Right atrium auricular region (tissue), 2 donors: ENCODE measurements at places on chromosomes 7 and 10. TPM values are rescaled to one million over a fixed set of nuclear protein-coding genes. Genes with fewer than 3 reads are reported as not detected.

The PNLIPRP2 gene
- total RNA-seq = not detected

GRCh38 chr7:132368246-132368900 is 207.9 kb downstream of the PLXNA4 start:
- H3K4me3 ChIP-seq = no peak overlapping the region
- H3K36me3 ChIP-seq = no peaks in the 10 kb centered on the region

DNA sequence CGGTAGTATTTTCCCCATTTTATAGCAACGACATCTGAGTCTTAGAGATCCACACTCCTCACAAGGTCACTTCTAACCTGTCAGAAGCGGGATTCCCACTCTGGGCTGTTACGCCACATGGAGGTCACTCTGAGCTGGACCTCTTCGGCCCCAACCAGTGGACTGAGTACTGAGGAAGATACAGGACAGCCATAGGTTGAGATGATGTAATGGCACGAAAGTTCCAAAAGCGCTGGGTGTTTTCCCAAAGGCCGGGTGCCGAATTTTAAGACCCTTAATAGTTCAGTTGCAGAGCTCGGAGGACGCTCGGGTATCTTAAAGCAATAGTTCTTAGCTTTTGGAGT is 699 bp downstream of the GHITM start:
- H3K27me3 ChIP-seq = no peaks in the 10 kb centered on the region
- H3K4me1 ChIP-seq = no peaks in the 10 kb centered on the region
- peak overlapping the region; percentile 100 for H3K4me3 ChIP-seq

- no peak for DNase-seq
- peak overlapping the region; percentile 27 for H3K27ac ChIP-seq
- no peaks in the 10 kb centered on the region for H3K36me3 ChIP-seq
- H3K4me1 ChIP-seq = peaks cover under 1% of the 10 kb centered on the region
These were observed 245.3 kb downstream of the NSUN6 start for GRCh38 chr10:18406136-18406535.

GRCh38 chr7:78967046-78967445 is 486.4 kb downstream of the MAGI2 start:
- H3K4me1 ChIP-seq = no peaks in the 10 kb centered on the region
- no peaks in the 10 kb centered on the region for H3K27me3 ChIP-seq
- no peaks in the 10 kb centered on the region for H3K36me3 ChIP-seq
- DNase-seq = no peak

DNA sequence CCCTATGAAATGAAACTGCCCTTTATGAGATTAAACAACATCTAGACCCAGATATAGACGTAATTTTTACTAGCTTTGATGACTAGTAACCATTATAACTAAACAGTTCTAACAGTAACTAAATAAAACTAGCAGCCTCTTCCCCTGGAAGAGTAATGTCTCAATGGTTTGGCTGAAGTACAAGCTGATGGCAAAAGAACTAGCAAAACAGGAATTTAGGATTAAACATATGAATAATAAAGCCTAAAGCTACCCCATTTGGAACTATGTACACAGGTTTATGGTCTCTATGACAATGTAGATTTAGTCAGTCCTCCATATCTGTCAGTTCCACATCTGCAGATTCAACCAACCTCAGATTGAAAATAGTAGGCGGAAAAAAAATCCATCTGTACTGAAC is 6.4 kb downstream of the DPY19L1 start:
- no peak overlapping the region for H3K4me3 ChIP-seq
- no peak for DNase-seq
- H3K27ac ChIP-seq = no peak overlapping the region
- peaks cover 22% of the 10 kb centered on the region for H3K4me1 ChIP-seq

GRCh38 chr10:31051703-31052102 is 20.0 kb upstream of the ZNF438 start:
- H3K4me1 ChIP-seq = no peaks in the 10 kb centered on the region
- H3K36me3 ChIP-seq = no peaks in the 10 kb centered on the region
- no peak for DNase-seq
- no peak overlapping the region for H3K4me3 ChIP-seq

DNA sequence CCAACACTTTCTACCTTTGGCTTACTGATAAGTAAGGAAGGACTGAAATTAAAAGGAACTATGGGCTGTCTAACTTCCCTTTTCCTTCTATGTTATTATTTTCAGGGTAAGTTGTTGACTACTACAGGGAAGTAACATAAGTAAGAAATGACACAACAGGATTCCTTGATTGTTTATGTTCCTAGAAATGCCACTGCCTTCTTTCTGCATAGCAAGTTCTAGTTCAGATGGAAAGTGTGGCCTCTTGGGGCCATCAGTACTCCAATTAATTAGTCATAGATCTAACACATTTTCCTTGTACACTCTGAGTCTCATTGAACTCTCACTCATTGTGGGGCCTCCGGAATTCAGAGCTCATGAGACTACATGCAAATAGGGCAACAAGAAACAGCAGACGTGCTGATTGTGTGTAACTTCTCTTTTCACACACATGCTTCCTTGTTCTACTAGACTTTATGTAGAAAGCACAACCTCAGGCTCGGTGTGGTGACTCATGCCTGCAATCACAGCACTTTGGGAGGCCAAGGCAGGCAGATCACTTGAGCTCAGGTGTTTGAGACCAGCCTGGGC is 35.3 kb upstream of the HIBADH start:
- no peaks in the 10 kb centered on the region for H3K36me3 ChIP-seq
- no peak overlapping the region for H3K4me3 ChIP-seq
- no peak overlapping the region for H3K27ac ChIP-seq
- no peak for DNase-seq
- no peaks in the 10 kb centered on the region for H3K4me1 ChIP-seq
- H3K27me3 ChIP-seq = no peaks in the 10 kb centered on the region

GRCh38 chr10:121732656-121733445 is 134.6 kb upstream of the FGFR2 start:
- H3K36me3 ChIP-seq = no peaks in the 10 kb centered on the region
- no peaks in the 10 kb centered on the region for H3K27me3 ChIP-seq
- DNase-seq = no peak
- no peak overlapping the region for H3K27ac ChIP-seq
- no peaks in the 10 kb centered on the region for H3K4me1 ChIP-seq

DNA sequence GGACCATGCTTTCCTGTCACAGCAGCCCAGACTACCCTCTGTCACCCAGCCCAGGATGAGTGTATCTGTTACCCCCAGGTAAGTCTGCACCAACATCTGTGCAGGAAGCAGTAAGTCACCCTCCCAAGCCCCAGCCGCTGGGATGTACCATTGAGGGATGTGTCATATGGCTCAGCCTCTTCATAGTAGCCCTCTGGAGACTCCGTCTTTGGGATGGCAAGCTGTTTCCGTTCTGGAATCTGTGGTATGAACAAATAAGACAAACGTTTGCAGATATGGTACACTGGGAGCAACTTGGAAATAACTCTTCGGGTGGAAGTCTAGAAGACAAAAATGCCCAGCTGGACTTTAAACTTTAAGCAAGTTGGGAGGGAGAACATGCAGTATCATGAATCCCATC is 81.3 kb downstream of the AFAP1L2 start:
- H3K4me1 ChIP-seq = no peaks in the 10 kb centered on the region
- no peak for DNase-seq
- H3K27me3 ChIP-seq = no peaks in the 10 kb centered on the region
- no peaks in the 10 kb centered on the region for H3K36me3 ChIP-seq

The GPNMB gene
- total RNA-seq = 137 TPM

DNA sequence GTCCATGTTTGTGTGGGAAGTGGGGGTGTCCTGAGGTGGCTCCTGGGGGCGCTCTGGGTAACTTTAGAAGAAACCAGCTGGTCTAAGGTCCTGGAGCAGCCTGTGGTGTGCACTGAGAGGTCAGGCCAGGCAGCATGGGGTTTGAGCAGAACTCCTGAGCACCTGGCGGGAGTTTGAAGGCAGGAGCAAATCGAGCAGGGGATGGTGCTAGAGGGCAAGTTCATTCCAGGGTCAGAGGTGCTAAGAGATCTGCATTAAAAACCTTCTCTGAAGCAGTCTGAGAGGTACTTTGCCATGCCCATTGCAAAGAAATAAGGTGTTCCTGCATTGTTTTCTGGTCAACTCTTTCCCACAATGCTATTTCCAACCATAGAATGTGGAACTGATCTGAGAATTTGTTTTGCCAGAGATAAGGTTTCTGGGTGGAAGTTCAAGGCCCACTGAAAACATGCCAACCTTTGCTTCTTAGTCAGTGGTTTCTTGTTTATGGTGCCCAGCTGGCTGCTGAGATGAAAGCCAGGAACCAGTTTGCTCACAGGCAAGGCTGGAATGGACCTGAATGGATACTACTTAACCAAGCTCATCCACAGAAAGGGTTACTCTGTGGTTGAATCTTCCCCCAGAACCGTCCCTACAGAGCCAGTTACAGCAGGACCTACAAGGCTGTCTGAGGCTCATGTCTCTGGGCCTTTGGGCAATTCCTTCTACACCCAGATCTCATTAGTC is 136.3 kb upstream of the TMEM72 start:
- H3K36me3 ChIP-seq = no peaks in the 10 kb centered on the region
- no peaks in the 10 kb centered on the region for H3K4me1 ChIP-seq
- H3K4me3 ChIP-seq = no peak overlapping the region
- no peak for DNase-seq
- no peaks in the 10 kb centered on the region for H3K27me3 ChIP-seq

DNA sequence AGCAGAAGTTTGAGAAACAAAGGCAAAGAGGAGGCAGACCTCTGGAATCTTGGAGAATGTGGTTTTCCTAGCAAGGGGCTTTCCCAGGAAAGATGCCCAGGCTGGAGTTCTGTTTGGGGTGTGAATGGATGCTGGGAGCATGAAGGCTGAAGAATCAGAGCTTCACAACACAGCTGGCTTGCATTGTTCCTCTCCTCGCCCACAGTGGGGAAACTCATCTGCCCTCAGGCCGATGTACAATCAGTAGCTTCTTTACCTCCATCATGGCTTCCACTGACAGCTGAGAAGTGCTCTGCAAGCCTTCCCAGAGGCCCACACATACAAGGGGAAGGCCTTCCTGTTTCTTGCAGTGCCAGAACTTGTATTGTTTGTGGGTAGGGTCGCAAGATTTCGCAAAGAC is 90.8 kb upstream of the HECTD2 start:
- H3K27ac ChIP-seq = no peak overlapping the region
- H3K4me1 ChIP-seq = no peaks in the 10 kb centered on the region
- H3K4me3 ChIP-seq = no peak overlapping the region
- no peaks in the 10 kb centered on the region for H3K27me3 ChIP-seq

The BTBD16 gene
- total RNA-seq = not detected

DNA sequence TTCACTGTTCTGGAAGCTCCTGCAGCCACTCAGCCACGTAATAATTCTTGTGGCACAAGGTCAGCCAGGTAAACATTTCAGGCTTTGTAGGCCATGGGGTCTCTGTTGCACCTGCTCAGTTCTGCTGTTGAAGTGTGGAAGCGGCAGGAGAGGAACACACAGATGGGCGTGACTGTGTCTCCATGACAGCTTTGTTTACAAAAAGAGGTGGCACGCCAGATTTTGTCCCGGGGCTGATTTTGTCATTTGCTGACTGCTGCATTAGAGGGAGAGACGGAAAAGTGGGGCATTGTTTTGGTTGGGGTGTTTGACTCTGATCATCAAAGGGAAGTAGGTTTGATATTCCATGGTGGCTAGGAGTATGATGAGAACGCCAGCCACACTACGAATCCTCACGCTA is 103.1 kb downstream of the PRKAG2 start:
- no peak overlapping the region for H3K4me3 ChIP-seq
- no peaks in the 10 kb centered on the region for H3K27me3 ChIP-seq
- DNase-seq = no peak
- no peaks in the 10 kb centered on the region for H3K36me3 ChIP-seq
- no peak overlapping the region for H3K27ac ChIP-seq

The HHEX gene
- 4.9 TPM for total RNA-seq

The BLVRA gene
- 29.6 TPM for total RNA-seq

DNA sequence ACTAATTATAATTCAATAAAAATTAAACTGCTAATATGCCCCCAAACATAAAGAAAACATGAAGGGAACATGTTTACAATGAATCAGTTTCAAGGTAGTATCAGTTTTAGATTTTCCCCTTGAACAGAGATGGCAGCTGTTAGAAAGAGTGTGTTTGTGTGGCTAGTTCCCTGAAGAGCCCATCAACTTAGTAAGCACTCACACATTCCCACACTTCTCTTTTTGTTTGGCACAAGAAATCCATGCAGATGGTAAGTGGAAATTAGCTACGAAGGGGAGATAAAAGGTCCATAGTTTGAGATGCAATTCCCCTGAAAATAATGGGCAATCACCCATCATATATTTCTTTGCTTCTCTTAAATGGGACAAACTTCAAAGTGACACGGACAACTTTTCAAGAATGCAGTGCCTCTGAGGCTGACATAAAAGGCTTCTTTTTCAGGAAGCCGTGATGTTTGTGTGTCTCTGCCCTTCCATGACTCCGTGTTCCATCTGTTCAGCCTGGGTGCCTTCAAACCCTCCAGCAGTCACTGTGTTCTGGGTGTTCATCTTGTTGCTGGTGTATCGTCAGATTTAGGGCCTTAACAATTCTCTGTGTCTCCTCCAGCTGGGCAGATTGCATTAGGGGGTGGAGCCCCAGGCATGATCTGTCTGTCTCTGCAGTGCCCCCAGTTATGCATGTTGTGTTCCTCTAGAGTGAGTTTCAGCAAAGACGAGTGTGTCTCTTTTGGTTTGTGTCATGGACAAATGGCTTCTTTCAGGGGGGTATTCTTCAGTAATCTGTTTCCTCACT is 259.5 kb upstream of the NPY start:
- no peak for DNase-seq
- no peak overlapping the region for H3K27ac ChIP-seq
- H3K36me3 ChIP-seq = no peaks in the 10 kb centered on the region
- H3K4me1 ChIP-seq = no peaks in the 10 kb centered on the region

DNA sequence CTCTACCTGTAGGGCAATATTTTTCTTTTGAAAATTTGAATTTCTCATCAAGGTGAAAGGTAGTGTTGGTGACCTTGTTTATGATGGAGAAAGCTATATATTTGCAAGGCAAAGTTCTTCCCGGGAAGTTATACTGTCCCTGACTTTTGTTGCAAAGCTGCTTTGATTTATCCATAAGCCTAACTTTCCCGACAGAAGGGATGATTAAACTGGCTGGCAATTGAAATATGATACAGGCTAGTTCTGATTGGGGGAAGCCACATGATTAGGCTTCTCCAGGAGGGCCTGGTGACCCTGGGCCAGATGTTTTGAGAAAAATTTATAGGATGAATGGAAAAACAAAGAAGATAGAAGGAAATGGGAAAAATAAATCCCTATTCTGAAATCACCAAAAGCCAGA is 215.5 kb downstream of the ACTR3B start:
- H3K36me3 ChIP-seq = no peaks in the 10 kb centered on the region
- no peak overlapping the region for H3K4me3 ChIP-seq
- no peaks in the 10 kb centered on the region for H3K27me3 ChIP-seq

DNA sequence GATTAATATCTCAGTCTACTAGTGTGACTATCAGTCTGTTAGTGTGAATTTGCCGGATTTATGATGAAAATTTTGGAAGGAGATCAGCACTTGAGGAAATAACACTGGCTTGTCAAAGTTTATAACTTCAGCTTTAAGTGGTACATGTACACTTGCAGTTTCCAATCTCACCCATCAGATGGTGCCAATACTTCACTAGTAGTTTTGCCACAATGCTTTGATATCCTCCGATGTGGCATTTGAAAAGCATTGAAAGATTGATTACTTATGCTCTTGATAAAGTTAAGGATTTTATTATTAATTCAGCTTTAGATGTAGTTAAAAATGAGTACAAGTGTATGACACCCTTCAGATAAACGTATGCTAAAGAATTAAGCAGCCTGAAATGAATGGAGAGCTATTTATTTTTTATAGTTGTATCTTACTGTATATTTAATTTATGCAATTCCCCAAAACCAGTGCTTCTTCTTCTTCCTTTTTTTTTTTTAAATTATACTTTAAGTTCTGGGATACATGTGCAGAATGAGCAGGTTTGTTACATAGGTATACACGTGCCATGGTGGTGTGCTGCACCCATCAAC is 98.2 kb downstream of the ANLN start:
- H3K4me1 ChIP-seq = no peaks in the 10 kb centered on the region
- no peak overlapping the region for H3K27ac ChIP-seq
- no peak for DNase-seq
- H3K4me3 ChIP-seq = no peak overlapping the region

The IL6 gene
- 19.8 TPM for total RNA-seq
